Spinal cord (tissue), 10 donors: ENCODE measurements at places on chromosomes 5 and 9. TPM values are rescaled to one million over a fixed set of nuclear protein-coding genes. Genes with fewer than 3 reads are reported as not detected.

GRCh38 chr5:149348518-149348917 is 3.2 kb downstream of the GRPEL2 start:
- DNase-seq: no peak

- DNase-seq: no peak
Measured at GRCh38 chr5:77960863-77961396, 184.8 kb upstream of the TBCA start.

DNA sequence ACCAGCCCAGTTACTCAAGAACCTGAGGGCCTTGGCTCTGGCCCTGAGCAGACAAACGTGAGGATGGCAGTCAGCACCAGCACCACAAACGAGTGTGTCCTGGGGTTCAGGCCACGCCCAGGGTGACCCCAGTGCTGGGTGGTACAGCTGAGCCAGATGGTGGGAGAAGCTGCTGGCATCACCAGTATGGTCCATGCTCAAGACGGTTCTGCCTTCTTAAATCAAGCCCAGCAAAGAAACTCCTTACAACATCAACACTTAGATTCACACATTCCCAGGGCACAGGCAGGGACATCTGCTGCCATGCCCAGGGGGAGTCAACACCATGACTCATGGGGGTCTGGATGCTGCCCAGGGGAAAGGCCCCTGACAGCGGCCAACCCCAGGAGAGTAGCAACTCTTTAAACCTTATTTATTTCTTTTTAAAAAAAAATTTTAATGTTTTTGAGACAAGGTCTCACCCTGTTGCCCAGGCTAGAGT is 31.3 kb downstream of the IPPK start:
- DNase-seq: no peak

DNA sequence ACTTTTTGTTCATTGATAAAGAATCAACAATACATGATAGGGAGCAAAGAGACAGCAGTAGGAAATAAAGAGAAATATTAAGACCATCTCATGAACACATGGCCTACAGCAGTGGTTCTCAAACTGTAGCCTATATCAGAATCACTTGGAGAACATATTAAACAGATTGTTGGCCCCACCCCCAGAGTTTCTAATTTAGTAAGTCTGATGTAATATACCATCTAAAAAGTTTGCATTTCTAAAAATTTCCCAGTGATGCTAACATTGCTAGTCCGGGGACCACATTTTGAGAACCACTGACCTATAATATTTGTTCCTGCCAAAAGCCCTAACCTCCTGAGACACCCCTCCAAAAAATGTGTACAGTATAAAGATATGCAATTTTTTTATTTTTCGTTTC is 306.2 kb upstream of the NREP start:
- DNase-seq: no peak

DNA sequence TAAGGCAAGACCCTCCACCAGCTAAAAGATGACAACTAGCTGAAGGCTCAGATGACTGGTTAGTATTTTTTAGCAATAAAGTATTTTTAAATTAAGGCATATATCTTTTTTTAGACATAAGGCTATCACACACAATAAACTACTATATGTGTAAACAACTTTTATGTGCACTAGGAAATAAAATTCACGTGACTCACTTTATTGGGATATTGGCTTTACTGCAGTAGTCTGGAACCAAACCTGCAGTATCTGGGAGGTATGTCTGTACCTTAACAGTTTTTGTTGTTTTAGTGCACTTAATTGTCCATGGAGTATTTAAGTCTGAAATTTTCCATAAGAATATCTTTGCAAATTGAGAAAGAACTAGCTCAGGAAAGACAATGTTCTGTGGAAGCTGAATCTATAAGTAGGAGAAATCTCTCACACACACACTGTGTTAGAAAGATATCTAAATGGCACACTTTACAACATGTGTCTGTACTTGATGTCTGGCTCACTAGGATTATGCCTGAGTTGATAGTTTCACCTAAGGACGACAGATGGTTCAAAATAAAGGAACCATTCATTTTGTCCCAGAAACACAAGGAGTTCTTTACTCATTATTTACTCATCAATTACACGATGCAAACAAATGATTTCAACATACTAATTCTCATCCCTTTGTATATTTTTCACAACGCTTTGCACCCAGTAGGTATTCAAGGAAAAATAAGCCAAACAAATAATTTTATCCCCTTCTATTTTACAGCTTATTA is 4.6 kb downstream of the RAPGEF6 start:
- no peak for DNase-seq

DNA sequence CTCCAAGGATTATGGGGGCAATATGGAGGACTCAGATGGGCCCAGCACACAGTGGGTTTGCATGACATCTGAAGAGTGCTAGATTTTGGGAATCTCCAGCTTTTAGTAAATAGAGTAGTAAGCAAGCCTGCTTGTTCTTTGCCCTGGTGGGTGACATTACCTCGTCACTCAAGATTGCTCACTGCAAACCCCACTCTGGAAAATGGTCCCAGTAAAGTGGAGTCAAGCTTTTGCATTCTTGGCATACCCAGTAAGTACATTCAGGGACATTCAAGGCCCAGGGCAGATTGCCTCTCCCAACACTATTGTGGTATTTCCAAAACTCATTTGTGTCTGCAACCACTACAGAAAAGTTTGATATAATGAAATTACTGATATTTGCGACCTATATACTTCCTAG is 118.5 kb downstream of the INVS start:
- DNase-seq: no peak

DNA sequence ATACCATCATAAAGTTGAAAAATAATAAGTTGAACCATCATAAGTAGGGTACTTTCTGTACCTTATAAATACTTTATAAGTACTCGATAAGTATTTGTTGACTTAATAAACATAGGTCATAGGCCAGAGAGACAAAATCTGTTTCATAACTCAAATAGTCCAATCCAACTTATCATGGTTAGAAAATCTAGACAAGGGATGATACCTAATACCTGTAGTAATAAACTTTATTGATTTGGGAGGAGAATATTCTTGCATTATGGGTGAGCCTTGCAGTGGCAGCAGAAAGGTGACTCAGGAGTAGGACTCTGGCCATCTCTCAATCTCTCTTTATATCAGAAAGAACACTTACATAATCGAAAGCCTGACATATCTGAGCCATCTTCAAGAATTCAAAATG is 466.8 kb upstream of the GRIN3A start:
- no peak for DNase-seq

DNA sequence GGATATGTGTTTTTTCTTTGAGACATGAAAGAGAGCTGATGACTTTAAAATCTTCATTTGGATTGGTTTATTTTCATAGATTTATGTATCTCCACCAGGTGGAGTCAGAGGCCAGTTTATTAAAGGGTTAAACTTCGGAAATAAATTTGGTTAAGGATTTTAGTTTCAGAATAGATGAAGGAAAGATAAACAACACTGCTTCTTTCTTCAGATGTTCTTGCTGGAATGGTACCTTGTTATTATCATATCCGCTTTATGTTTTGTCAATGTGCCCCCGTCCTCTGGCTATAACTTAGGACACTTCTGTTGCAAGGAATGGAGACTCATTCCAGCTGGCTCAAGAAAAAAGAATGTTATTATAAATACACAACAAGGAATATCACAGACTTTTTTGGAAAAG is 81.2 kb downstream of the ALDH1A1 start:
- DNase-seq: peak; percentile 49

- DNase-seq: no peak
Measured at GRCh38 chr5:127002390-127002789, 28.0 kb downstream of the MARCHF3 start.

GRCh38 chr5:64207978-64208377 is 42.3 kb downstream of the RNF180 start:
- peak; percentile 25 for DNase-seq

- no peak for DNase-seq
Measured at GRCh38 chr9:4515958-4516375, 25.7 kb downstream of the SLC1A1 start.

- DNase-seq: peak; percentile 2
Measured at GRCh38 chr9:7799944-7800285, 337 bp upstream of the DMAC1 start.

DNA sequence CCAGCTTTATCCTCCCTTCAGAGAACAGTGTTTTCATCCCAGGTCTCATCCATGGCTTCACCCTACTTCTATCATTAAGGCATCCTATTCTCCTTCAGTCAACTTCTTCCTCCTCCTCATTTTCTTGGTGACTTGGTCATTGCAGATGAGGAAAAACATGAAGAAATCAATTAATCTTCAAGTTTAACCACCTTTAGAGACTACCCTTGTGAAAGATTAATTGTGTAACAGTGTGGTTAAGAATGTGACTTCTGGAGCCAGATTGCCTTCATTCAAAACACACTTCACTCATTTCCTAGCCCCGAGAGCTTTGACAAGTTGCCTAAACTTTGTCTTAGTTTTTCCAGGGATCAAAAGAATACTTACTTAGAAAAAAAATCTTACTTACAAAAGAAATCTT is 110.0 kb downstream of the STK32A start:
- DNase-seq: no peak

DNA sequence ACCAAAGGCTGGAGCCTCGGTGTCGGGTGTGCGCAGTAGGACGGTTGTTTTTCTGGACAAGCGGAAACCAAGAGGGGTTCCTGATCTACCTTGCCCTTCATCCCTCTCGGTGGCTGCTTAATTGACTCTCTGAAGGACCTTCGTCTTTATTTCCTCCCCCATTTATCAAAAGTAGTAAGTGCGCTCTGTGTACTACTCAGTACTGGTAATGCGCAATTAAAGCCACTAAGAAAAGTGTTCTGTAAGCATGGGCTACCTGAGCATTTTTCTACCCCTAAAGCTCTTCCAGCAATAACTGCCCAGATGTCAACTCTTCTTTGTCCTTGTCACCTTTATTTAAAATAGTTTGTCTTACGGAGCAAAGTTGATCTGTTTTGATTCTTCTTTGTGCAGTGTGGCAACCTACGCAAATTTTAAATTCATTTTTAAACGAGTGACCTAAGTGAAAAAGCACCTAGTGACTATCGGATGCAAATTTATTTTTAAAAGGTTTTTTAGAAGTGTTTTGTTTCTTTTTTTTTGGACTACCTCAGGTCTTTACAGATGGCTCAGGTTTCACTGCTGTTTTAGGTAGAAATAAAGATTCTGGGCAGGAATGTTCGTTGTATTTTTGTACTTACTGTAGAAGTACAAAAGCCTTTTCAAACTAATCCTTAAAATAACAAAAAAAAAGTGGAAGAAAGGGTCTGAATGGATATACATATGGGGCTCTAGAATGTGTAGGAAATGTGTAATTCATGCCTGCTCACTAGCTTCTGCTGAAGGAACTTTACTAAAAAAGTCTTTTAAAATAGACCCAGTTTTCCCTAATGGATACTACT is 2.0 kb downstream of the JMY start:
- DNase-seq: no peak

DNA sequence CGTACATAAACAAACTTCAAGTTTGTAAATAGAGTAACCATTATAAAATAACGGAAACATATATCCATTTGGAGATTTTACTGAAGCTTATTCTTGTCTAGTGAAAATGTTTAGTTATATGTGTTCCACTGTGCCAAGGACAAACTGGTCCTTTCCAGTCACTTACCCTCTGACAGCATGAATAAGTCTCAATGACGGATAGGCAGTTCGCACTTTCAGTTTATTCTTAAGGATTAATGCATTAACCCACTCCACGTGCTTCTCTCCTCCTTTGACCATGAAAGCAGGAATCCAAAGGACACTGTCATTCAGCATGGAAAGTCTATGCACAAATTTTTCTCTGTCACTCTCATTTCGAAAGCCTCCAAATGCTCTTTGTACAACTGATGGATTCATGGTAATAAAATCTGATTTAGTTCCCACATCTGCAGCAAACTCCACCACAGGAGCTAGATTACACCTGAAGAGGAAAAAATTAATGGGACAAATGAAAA is 47.1 kb downstream of the ST8SIA4 start:
- no peak for DNase-seq

DNA sequence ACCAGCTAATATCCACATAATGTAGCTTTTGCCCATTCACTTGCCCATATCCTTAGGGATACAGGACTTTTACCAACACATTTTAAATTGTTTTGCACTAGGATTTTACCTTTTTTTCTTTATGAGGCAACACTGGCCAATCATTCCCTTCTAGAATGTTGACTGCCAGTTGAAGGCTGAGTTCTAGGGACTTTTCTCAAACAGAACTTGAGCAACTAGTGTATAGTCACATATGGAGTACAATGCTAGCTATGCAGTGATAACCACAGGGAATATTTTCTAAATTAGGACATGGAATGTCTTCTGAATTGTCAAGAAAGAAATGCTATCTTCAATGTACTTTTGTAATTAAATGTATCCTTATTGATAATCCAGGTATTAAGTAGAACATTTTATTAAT is 133.6 kb downstream of the OXCT1 start:
- no peak for DNase-seq

DNA sequence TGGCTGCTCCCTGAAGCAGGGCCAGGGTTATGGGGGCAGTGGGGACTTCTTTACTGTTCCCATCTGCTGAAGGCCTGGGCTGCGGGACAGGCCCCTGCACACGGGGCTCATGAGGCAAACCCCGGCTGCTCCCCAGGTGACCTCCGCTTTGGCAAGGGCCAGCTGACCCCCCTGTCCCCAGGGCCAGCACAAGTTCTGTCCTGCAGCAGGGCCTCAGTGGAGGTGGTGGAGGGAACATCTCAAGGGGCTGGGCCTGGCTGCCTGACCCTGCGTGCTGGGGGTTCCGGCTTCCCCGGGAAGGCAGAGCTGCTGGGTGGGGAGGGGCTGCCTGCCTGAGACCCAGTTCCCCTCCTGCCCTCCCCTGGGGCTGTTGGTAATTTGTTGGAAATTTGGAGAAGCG is 67.4 kb upstream of the RNU6ATAC start:
- DNase-seq: no peak

GRCh38 chr9:131240047-131240921 is 36.0 kb downstream of the FAM78A start:
- DNase-seq: no peak

GRCh38 chr5:65961633-65962032 is 35.3 kb downstream of the ERBIN start:
- no peak for DNase-seq

GRCh38 chr9:112559629-112560413 is 73.2 kb downstream of the KIAA1958 start:
- DNase-seq: no peak

The SLC34A1 gene
- total RNA-seq: not detected

The RAPGEF6 gene
- 43.0 TPM for total RNA-seq

The NUTM2F gene
- total RNA-seq: not detected

The PCYOX1L gene
- 15.7 TPM for total RNA-seq

The BAAT gene
- 0.40 TPM for total RNA-seq

The ECM2 gene
- 63.9 TPM for total RNA-seq

The SPATA31D4 gene
- total RNA-seq: not detected

The LRRTM2 gene
- total RNA-seq: 50.4 TPM
